ENCODE measurements at places on chromosomes 13 and 19. TPM values are rescaled to one million over a fixed set of nuclear protein-coding genes. Genes with fewer than 3 reads are reported as not detected.

TGFBR3L gene
- total RNA-seq, result 0.55 TPM

MEGF8 gene
- 15.7 TPM for total RNA-seq

DNA sequence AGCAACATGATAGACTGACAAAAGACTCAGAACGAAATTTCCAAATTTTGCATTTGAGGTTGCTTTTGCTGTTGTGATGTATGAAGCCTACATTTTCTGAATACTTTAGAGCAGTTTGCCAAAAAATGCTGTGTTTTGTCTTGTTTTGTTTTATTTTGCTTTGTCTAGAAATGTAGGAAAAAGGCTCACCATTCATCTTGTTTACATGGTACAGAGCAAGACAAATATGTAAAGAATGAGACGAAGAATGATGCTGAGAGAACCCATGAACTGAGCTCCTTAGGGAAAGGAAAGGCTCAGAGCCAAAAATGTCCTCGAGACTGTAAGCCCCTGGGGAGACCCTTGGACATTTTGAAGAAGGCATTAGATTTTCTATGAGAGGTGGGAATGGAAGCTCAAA is 6.8 kb upstream of the SPART start:
- DNase-seq, result no peak

DNA sequence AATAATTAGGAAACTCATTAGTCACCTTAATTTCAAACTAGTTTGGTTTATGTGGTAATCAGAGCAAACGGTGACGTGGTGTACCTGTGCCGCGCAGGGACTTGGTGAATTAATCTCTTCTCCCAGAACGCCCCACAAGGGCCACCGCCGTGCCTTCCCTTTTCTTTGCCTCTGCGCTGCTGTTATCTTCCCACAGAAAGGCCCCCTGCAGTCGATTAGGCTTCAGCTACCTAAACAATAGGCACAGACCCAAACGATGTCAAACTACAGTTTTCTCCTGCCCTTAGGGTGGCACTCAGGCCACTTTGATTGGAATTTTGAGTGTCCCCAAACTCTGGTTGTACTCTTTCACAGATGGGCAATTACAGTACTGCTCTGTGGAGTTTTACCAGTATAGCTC is 115.5 kb downstream of the GGACT start:
- no peak for DNase-seq

CELF5 gene
- total RNA-seq, result 0.38 TPM

LACC1 gene
- total RNA-seq, result 21.8 TPM

DNA sequence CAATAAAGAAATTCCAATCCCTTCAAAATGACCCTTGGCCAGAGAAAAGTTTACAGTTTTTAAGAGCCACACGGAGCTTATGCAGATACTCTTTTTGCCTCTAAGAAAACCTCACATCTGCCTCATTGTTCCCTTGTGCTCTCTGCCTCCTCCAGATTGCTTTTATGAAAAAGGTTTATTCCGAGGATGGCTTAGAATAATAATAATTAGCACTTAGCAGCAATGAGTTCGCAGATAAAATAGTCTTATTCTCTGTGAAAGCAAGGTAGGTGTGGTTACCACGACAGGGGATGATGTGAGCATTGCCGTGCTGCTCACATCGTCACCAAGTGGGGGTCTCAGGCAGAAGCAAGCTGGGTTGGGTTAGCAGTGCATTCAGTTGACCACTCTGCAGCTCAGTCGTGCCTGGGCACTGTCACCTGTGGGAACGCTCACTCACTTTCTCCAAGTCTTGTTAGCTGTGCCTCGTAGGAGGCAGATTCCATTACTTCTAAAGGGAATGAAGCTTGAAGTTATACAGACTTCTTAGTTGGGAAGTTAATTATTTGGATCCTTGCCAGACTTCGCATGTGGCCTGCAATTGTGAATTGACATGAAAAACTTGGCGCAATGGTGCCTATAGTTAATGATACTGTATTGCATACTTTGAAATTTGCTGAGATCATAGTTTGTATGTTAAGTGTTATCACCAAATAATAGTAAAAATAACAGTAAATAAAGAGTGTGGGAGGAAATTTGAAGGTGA is 157.2 kb downstream of the MYO16 start:
- peak; percentile 10 for DNase-seq

ZNF490 gene
- 9.2 TPM for total RNA-seq

DNA sequence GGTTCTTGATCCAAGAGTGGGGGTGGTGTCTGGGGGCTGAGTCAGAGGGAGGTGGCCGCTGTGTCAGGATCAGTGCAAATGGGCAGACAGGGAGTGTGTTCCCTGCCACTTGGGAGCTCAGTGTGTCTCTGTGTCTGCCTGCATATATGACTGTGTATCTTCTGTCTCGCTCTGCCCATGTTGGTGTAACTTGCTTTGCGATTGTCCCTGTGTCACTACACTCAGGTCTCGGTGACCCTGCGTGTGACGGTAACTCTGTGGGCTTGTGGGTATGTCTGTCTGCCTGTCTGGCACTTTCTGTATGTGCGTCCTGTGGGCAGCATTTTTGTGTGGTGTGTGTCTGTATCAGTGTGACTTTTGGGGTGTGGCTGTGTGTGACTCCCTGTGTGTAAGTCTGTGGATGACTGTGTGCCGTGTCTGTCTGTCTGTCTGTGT is 8.2 kb upstream of the ERFL start:
- DNase-seq, result no peak

- DNase-seq, result peak; percentile 35
These were observed 575.2 kb downstream of the MYO16 start for GRCh38 chr13:109204657-109205056.

AP1M2 gene
- 65.2 TPM for total RNA-seq

NAPA gene
- total RNA-seq, result 118 TPM

DNA sequence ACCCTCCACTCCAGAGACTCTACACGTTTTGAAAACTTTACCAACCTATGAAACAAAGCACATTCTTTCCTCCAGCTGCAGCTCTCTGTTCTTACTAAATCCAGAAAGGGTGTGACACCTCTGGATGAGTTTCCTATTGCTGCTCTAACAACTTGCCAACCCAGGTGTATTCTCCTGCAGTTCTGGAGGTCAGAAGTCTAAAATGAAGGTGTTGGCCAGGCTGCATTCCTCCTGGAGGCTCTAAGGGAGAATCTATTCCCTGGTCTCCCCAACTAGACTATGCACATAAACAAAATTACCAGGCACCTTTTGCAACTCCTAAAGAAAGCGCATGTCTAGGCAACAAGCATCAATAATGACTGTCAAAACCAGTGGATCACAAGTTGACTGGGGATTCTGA is 128.8 kb downstream of the NUFIP1 start:
- DNase-seq, result no peak

DNA sequence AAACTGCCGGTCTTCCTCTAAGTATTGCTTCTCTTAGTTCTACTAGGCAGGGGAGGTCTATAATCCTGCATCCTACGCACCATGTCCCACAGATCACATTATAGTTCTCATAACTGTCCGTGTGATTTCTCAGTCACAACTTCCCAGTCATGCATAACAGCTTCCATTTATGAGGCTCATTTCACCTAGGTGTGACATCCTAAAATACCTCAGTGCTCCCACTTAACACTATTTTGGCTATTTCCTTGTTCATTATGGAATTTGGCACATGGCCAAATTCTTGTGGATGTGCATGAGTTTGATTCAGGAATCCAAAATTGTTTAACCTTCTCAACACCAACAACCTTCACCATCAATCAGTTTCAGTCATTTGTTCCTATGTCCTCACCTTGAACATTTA is 989.9 kb downstream of the OLFM4 start:
- DNase-seq, result no peak

All from left lung (tissue), 14 donors.